RCC 7860 (cell line): ENCODE measurements at places on chromosomes 13 and 19.

GRCh38 chr13:50809133-50810090 lies 34.1 kb downstream of the DLEU7 start:
- no peak for DNase-seq

GRCh38 chr13:84443463-84443862 lies 561.2 kb upstream of the SLITRK1 start:
- DNase-seq, result no peak

- DNase-seq, result no peak
Observed at GRCh38 chr13:82829040-82829439, 1053.2 kb downstream of the SLITRK1 start.

- peak; percentile 17 for DNase-seq
Observed at GRCh38 chr13:27147530-27148170, 24.0 kb downstream of the USP12 start.

- no peak for DNase-seq
Observed at GRCh38 chr19:30226464-30227011, 145.6 kb upstream of the ZNF536 start.

GRCh38 chr13:100131863-100132574 lies 43.1 kb downstream of the PCCA start:
- DNase-seq, result peak; percentile 90

DNA sequence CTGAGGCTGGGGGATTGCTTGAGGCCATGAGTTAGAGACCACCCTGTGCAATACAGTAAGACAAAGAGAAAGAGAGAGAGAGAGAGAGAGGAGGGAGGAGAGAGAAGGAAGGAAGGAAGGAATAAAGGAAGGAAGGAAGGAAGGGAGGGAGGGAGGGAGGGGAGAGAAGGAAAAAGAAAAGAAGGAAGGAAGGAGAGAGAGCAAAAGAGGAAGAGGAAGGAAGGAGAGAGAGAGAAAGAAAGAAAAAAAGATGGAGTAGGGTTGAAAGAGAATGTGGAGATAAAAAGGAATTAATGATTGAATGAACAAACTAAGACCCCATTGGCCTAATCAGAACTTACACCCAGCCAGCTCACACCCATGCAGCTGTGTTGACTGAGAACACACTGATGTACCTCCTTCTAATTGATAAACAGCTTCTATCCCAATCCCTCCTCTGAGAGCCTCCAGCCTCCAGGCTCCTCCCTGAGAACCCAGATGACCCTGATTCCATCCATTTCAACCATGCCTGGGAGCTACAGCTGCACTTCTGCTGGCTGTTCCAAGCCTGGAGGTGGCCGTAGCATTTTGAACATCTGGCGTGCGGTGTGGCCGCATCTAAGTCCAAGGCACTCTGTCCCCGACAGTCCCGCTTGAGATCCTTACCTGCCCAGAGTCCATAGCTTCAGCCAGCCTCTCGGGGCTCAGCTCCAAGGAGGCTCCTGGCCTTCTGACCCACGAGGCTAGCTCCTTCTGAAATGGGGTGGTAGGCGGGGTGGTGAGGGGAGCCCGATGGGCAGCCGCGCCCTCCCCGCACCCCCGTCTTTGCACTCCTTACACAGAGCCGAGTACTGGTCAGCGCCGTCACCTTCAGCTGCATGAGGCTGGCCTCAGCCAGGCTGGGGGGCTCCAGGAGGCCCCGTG lies 1.1 kb downstream of the PRODH2 start:
- no peak for DNase-seq

GRCh38 chr19:32750441-32751055 lies 31.0 kb downstream of the TDRD12 start:
- DNase-seq, result no peak

DNA sequence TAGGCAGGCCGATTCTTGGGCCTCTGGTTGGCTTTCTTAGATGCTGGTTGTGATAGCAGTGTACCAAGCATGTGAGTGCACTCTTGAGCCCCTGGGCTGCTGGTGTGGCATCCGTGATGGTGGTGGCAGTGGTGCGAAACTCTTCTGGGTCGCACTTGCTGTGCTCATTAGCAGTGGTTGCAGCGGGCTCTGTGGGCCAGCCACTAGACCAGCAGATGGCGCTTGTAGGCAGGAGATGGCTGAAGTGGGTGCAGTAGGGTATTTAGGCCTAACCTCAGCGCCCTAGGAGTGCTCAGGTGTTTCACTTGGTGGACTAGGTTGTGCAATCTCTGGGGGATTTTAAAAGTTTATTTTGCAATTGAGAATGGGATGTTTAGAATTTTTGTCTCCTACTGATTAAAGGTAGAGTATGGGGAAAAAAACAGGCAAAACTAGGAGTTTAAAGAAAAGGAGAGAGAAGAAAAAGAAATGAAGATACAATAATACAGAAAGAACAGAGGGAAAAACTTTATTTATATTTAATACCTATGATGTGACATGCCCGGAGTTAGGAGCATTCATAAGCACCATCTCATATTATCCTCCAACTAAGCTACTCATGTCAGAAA lies 4.3 kb upstream of the ZNF17 start:
- DNase-seq, result no peak

DNA sequence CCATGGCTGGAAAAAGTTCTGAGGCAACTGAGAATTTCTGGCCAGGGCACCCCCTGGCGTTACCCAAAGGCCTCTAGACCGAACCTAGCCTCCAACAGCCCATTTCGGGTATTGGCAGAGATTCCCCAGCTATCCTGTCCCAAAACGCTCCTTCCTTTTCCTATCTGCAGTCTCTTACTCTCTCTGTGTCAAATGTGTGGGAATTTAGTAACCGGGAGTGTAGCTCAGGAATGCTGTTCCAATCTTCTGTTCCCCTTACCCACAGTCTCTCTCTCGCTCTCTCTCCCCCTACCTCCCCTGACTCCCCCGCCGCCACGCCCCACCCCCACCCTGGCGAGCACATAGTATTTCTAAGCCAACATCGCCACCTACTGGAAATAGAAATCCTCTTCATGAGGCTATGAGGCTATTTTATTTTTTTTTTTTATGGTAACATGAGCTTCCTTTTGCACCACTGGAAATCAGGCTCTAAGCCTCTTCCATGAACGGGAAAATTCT lies 27.0 kb downstream of the OXGR1 start:
- DNase-seq, result no peak

DNA sequence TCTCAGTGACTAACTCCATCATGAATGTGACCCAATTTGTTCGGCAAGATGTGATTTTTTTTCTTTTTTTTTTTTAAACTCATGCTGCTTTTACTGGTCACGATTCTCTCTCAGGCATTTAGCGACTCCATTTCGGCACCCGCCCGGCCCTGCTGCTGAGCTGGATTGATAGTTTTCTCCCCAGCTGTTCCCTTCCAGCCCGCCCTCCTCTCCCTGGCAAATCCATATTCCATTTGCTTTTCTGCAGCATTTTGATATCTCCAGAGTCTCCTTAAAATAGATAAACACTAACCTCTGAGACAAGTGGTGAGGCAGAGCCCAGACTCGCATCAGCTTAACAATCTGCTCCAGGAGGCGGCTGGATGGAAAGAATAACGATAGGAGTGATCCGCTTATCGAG lies 55.5 kb upstream of the KATNAL1 start:
- DNase-seq, result no peak
